Stimulated activated CD4-positive, alpha-beta T cell treated with anti-CD3 and anti-CD28 coated beads, Interleukin-1b, Interleukin-23, amount 100 ng/mL, for 24 hours (primary cell): ENCODE measurements at places on chromosomes 11 and 22.
A peak's percentile ranks its signal among the peaks of the same experiment; 100 is the strongest.

DNA sequence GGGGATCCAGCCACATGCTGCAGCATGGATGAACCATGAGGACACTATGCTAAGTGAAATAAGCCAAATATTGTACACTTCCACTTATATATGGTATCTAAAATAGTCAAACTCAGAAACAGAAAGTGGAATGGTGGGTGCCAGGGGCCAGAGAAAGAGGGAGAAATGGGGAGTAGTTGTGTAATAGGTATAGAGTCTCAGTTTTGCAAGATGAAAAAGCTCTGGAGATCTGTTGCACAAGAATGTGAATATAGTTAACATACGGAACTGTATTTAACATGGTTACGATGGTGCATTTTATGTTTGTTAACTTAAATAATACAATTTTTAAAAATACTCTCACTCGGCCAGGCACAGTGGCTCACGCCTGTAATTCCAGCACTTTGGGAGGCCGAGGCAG, 21.2 kb downstream of the GDPD5 start:
- DNase-seq, result no peak

DNA sequence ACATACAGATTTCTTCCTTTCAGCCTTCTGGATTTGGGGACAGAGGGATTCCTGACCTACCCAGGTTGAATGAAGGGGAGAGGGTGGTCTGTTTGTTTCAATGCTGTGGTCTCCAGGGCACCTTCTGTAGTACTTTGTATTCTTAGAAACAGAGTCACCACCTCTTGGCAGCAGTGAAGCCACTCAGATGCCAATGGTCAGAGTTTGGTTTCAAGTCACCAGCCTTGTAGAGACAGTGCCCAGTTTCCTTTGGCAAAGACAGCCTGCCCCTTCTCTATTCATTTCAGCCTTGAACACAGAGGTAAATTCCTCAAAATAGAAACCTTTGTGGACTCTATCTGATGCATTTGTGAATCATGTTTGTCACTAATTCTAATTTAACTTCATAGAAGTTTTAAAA, 111.7 kb upstream of the RASSF10 start:
- no peak for DNase-seq

DNA sequence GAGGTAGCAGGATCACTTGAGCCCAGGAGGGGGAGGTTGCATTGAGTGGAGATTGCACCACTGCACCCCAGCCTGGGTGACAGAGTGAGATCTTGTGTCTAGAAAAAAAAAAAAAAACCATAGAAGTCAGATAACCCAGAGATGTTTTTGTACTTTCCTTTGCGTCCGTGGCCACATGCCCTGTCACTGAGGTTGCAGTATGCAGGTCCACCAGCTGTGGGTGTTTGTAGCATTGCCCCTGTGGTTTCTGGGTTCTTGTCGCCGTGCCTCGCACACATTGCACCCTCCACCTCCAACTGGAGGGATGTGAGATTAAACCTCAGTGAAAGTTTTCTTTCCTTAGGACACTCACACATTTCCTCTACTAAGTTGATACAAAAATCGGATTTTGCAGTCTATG, 70.3 kb downstream of the TNRC6B start:
- no peak for DNase-seq

GRCh38 chr22:17903564-17904295, 120.6 kb downstream of the MICAL3 start:
- no peak for DNase-seq

DNA sequence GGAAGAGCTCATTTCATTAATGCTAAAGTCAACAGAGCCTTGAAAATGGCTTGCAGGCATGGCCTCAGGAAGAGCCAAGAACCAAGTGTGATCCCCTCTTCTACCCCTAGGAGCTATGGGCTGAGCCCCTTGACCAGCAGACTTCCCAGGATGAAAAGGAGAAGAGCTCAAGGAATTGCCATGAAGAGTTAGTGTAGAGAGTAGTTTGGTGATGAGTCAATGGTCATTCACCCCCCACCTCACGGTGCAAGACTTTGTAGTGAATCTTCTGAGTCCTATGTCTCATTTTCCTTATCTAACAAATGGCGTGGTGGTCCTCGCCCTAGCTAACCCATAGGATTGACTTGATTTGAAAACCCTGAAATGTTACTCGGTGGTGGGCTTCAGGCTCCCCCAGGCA, 422.4 kb upstream of the CADM1 start:
- no peak for DNase-seq

GRCh38 chr22:25970374-25970911, 198.8 kb upstream of the SEZ6L start:
- DNase-seq, result no peak

- DNase-seq, result no peak
Measured at GRCh38 chr11:92880381-92880780, 89.1 kb upstream of the MTNR1B start.

DNA sequence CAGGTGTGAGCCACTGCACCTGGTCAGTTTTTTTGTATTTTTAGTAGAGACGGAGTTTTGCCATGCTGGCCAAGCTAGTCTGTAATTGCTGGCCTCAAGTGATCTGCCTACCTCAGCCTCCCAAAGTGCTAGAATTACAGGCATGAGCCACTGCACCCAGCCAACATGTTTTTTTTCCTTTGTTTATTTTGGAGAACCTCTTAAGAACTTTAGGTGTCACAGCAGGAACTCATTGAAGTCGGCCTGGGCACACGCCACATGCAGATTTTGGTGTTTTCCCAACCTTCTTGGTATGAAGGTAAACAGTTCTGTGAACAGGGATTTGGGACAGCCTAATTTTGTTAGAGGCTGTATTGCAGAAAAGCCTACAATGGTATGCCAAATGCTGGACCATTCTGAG, 9.4 kb downstream of the DIXDC1 start:
- DNase-seq, result no peak

DNA sequence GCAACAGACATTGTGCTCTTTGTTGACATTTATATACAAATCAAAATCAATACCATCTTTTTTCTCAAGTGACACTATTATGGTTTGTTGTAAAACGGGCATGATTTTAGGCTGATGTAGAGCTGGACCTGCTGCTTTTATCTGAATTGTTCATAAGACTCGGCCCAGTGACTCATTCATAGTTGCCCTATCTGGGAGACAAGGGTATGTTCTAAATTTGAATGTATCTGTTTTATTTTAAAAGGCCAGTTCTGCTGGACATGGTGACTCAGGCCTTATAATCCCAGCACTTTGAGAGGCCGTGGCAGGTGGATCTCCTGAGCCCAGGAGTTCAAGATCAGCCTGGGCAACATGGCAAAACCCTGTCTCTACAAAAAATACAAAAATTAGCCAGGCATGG, 39.3 kb downstream of the CEP295 start:
- no peak for DNase-seq

- no peak for DNase-seq
Measured at GRCh38 chr11:90256404-90257157, 33.7 kb upstream of the CHORDC1 start.

DNA sequence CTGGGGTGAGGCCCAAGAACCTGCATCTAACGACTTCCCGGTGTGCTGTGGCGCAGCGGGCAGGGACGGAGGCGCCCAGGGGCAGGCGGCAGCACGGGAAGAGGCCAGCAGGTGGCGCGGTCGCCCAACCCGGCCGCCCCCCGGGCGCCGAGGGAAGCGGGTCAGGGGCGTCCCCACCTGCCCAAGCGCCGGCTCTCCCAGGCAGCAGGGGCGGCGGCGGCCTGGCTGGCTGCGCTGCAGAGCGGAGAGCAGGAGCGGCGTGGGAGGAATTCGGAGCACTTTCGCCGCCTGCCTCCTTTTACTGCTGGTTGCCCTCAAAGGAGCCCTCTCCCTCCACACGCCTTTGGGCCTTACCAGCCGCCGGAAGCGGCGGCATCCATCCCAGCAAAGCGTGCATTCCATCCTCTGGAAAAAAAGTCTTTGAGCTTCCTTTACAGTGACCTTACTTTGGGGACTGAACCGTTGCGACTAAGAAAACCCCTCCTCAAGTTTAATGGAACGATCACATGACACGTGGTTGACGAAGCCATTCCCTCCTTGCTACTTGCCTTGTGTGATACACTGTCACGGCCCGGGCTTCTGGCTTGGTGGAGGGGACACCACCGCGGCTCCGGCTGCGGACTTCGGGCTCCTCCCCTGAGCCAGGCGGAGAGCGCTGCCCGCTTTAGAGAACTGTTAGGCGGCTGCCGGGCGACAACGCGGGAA, 106.8 kb upstream of the CLMP start:
- peak; percentile 55 for DNase-seq

- DNase-seq, result no peak
Measured at GRCh38 chr11:60314635-60315321, 12.3 kb upstream of the MS4A6E start.

DNA sequence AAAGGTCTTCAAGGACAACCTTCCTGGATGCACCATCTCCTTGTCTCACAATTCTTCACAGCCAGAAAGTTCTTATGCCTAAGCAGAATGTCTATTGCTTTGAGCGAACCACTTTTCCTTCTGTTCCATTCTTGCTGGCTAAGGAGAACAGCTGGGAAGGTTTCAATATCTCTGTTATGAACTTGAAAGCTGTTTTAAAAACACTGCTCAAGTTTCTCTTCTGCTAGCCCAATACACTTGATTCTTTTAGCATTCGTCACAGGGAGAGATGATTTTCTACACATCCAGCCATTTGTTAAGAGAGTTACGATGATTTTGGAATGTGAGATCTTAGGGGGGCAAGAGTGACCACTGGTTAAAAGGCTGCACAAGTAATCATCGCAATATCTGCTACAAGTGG, 249.3 kb downstream of the KIRREL3 start:
- DNase-seq, result no peak

GRCh38 chr11:69240332-69241074, 53.5 kb upstream of the MYEOV start:
- no peak for DNase-seq

DNA sequence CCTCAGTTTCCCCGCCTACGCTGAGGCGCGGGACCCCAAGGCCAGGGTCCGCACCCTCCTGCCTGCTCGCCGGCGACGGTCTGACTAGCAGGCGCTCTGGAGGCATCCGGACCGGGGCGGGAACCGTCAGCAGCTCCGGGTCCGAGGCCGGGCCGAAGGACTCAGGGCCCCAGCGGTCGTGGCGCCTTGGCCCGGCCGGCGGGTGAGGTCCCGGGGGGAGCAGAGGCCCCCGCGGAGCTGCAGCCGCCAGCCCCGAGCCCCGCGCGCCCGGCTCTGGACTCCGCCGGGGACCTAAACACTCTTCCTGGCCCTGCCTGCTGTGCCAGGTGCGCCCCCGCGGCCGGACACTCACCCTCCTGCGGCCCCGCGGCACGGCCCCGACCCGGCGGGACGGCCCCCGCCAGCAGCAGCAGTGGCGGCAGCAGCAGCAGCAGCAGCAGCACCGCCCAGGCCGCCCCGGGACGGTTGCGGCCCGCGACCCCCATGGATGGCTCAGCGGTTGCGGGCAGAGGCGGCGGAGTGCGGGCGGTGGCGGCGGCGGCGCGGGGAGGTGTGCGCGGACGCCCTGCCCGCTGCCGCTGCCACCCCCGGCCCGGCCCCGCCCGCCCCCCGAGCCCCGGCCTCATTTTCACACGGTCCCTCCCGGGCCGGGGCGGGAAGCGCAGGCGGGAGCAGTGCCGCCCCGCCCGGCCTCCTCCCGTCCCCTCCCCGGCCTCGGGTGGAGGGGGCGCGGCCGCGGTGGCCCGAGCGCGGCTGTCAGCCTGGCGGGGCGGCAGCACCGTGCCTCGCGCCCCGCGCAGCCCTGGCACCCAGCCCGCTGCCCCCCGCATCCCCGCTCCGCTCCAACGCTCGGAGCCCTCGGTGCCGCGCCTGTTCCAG, at the start of gene SCUBE2:
Gene SCUBE2, minus strand, starts transcription at position 556 of the 879 bp plus-strand sequence. Its CDS starts 71 bp downstream, at position 485.
- DNase-seq, result no peak
